ENCODE measurements at places on chromosomes 7 and 10. TPM values are rescaled to one million over a fixed set of nuclear protein-coding genes. Genes with fewer than 3 reads are reported as not detected.

Gene TAS2R4
- total RNA-seq = 0.57 TPM

Gene GIMAP6
- 0.23 TPM for total RNA-seq

DNA sequence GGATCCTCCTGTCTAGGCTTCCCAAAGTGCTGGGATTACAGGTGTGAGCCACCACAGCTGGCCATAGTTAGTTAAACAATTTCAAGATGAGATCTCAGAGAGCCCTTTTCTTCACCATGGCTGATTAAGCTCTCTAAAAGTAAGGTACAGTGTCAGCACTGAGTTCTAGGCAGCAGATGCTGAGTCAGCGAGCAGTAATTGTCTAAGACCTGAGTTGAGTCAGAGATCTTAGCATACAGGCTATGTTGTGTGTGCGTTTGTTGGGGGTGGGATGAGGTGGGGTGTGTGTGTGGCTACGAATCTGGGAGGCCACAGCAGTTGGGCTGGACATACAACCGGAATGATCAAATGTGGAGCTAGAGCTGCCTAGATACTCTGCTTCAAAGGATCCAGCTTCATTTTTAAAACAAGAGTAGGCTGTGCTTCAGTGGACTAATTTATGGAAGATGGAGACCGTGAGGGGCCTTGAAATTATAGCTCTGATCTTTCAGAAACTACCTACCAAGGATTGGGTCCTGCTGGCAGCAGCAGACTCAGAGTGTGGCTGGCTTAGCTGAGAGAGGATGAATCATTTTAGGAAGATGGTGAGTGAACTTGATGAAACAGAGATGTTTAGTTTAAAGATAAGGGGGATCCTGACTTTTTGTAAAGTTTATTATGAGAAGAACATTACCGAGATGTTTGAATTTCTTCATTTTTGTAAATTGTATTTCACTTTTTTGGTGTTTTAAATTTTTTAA is 17.5 kb upstream of the MTPN start:
- DNase-seq = no peak
- no peaks in the 10 kb centered on the region for H3K36me3 ChIP-seq
- peaks cover 3% of the 10 kb centered on the region for H3K27me3 ChIP-seq
- H3K4me1 ChIP-seq = no peaks in the 10 kb centered on the region

GRCh38 chr10:79055100-79055782 is 13.5 kb upstream of the ZMIZ1 start:
- no peaks in the 10 kb centered on the region for H3K4me1 ChIP-seq
- no peaks in the 10 kb centered on the region for H3K27me3 ChIP-seq
- no peak overlapping the region for H3K27ac ChIP-seq
- H3K36me3 ChIP-seq = no peaks in the 10 kb centered on the region

DNA sequence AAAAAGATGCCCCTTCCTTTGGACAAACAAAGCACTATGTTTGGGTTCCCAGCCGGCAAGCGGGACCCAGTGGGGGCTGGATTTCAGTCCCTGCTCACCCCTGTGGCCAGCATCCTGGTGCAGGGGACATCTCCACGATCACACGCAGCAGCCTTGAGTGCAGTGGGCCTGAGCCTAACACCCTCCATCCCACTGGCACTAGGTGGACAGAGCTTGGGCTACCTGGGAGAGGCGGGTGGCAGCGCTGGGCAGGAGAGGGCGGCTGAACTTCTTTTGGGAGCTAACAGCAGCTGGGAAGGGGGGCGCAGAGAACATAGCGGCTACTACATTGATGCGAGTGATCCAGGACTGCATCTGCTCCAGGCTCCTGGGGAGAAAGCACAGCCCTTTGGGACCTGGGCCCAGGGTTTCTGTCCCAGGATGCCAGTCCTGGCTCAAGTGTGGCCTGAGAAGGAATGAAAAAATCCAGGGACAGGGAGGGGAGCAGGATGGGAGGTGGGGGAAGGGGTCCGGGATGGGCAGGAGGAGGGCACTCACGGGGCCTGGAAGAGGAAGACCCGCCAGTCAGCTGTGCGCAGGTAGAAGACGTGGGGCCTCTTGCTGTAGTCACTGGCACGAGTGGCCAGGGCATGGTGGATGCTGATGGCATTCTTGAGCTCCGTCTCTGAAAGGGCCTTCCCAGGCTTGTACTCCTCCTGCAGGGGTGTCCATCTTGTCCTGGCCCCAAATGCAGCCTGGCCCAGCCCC is 9.0 kb downstream of the NFKB2 start:
- no peak overlapping the region for H3K27ac ChIP-seq
- H3K36me3 ChIP-seq = peaks cover 2% of the 10 kb centered on the region
- peaks cover 27% of the 10 kb centered on the region for H3K4me1 ChIP-seq
- DNase-seq = no peak

GRCh38 chr7:130904792-130905191 is 170.8 kb upstream of the KLF14 start:
- H3K36me3 ChIP-seq = peaks cover 23% of the 10 kb centered on the region
- H3K27me3 ChIP-seq = no peaks in the 10 kb centered on the region
- no peak for DNase-seq
- H3K4me1 ChIP-seq = peaks cover 96% of the 10 kb centered on the region
- peak overlapping the region; percentile 21 for H3K4me3 ChIP-seq
- H3K27ac ChIP-seq = peak overlapping the region; percentile 100

- no peak for DNase-seq
- H3K27ac ChIP-seq = no peak overlapping the region
- H3K4me1 ChIP-seq = no peaks in the 10 kb centered on the region
- H3K27me3 ChIP-seq = no peaks in the 10 kb centered on the region
These were observed 16.8 kb downstream of the SFRP4 start for GRCh38 chr7:37899712-37900247.
